ENCODE measurements at places on chromosomes 2 and 18. TPM values are rescaled to one million over a fixed set of nuclear protein-coding genes. Genes with fewer than 3 reads are reported as not detected.

Gene OR6B2
- not detected for total RNA-seq

Gene FAM161A
- total RNA-seq = 1.9 TPM

Gene CNGA3
- 0.38 TPM for total RNA-seq

Gene RAX
- not detected for total RNA-seq

- no peak for DNase-seq
Observed at GRCh38 chr2:216554755-216555154, 56.1 kb downstream of the RPL37A start.

DNA sequence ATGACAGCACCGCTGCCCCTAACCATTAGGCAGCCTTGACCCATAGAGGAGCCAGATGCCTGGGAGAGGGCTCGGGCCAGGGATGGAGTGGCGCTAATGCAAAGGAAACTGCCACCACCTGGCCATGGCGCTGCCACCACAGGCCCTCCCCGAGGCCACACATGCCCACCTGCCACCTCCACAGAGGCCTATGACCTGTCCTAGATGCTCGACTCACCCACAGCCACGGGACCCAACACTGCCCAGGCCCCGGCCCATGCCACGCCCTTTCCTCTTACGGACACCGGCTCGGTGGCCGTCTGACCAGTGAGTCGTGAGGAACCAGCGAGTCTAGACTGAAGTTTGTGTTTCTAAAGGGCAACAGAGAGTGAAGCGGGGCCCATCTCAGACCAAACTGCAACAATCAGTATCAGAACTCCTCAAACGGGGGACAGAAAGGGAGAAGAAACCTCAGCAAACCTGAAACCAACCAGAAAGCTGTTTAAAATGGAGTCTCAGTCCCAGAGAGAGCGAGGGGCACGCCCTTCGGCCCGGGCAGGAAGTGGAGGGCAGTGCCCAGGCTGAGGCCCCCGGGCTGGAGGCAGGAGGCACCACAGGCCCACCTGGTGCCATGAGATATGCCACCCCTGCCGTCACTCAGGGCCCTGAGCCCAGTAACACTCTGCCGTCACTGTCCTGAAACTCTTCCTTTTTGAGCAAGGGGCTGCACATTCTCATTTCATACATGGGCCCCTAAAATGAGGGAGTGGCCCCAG is 711 bp downstream of the GPR17 start:
- peak; percentile 78 for DNase-seq

- no peak for DNase-seq
Observed at GRCh38 chr2:44578471-44579093, 216.8 kb downstream of the CAMKMT start.

All from posterior vena cava (tissue), 2 donors.